ENCODE measurements at places on chromosomes 7 and 10.
A peak's percentile ranks its signal among the peaks of the same experiment; 100 is the strongest.

DNA sequence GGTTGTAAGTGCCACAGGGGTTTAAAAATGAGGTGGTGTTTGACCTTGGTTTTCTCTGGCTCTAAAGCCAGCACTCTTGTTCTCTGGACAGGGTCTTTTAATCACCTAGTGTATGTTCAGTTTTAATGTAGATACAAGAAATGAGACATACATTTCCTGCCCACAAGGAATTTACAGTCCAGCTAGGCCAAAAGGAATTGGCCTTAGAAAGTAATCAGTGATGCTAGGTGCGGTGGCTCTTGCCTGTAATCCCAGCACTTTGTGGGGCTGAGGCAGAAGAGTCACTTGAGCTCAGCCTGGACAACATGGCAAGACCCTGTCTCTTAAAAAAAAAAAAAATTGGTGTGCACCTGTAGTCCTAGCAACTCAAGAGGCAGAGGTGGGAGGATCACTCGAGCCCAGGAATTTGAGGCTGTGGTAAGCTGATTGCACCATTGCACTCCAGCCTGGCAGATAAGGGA is 100.2 kb downstream of the LRMDA start:
- no peak for DNase-seq

GRCh38 chr10:118944959-118945633 is 84.4 kb upstream of the NANOS1 start:
- DNase-seq: no peak

DNA sequence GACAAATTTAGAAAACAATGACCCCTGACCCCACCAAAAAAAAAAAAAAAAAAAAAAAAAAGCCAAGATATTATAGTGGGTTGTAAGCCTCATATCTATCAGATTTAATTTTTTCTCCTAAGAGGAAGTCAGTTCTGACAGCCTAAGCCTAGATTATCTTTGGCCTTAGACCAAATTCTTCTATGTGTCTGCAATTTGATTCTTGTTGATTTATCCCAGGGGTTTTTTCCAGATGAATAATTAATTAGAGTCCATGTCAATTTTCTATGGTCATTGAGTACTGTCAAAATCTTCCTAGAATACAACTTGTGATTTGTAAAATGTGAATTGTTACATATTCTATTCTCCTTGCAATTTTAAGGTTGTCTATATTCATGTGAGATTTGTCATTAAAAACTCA is 151.6 kb upstream of the CACNA2D1 start:
- no peak for DNase-seq

DNA sequence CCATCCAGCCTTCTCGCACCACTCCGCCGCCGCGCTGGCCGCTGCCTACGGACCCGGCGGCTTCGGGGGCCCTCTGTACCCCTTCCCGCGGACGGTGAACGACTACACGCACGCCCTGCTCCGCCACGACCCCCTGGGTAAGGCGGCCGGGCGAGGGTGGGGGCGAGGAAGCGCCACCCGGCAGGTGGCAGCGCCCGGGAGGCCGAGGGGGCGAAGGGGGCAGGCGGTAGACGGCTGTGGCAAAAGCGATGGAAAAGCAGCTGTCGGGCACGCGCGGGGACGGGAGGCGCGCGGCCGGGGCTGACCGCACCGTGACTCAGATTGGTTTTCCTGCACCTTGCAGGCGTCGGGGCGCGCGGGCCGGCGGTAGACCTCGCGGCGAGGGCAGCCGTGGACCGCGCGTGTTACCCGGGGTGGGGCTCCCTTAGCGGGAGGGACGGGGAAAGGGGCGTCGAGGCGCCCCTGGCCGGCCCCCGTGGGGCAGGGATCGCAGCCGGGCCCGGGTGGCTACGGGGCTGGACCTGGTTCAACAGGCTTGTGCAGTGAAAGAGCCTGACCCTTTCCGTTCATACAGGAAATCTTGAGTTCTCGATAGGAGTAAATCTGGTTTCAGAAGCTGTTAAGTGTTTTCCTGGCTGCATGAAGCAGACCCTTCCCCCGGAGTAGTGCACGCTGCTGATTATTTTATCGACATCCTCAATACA is 608 bp downstream of the HHEX start:
- DNase-seq: peak; percentile 45

DNA sequence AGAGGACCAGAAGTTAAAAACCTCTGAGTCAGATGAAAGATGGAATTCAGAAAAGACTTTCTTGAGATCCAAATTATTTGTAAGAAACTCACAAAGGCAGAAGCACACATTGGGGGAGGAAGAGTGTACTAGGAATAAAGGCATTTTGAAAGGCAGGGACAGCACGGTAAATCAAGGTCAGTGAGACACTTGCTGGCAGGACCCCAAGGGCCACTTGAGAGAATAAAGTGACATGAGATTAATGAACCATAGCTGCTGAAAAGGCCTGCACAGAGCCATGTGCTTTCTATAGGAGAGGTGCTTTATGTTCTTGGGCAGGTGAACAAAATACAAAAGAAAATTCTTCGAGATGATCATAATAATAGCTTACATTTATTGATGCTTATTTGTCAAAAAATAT is 929.9 kb upstream of the MBL2 start:
- DNase-seq: no peak

DNA sequence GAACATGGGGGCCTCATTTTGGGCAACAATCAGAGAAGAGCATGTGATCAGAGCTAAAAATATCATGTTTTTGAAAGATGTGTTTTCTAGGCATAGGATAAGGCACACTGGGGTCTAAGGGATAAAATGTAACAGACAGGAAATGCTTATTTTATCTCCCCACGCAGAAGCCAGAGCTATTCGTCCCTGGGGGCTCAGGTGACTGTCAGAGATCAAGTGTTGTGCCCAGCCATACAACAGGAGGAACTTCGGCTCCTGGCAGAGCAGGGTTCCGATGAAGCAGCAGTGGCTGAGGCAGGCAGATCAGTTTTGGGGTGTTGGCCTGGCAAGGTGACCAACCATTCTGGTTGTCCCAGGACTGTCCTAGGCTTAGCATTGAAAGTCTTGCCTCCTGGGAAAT is 15.2 kb downstream of the NPY start:
- DNase-seq: no peak

DNA sequence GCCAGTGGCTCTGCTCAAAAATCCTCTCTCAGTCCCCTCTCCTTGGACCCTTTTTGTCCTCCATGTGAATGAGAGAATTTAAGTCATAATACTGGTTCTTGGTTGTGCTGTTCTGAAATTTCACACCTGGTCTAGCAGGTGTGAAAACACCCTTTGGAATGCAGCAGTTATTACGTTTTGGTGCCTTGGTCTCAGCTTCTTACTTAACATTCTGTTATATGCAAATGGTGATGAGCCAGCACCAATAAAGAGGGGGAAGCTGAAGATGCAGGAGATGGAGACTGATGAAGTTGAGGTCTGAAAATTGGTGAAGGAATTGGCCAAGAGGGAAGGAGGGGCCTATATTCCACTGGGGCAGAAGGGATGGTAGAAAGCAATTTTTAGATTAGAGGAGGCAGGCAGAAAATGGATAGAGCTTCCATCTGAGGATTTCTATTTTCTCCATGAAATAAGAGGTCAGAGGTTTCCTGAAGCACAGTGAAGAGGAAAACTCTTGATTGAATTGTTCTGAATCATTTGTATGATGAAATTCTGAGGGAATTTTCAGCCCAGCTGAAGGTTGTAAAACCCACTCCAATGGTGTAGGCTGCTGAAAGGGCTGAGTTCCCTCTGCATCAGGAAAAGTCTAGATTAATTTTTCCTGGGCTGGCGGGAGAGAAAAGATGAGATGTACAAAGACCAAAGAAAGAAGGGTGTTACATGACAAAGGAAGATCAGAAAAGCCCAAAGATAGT is 94.0 kb upstream of the FAM180A start:
- no peak for DNase-seq

- no peak for DNase-seq
These were observed 750.7 kb downstream of the NRG3 start for GRCh38 chr10:82625512-82626189.

DNA sequence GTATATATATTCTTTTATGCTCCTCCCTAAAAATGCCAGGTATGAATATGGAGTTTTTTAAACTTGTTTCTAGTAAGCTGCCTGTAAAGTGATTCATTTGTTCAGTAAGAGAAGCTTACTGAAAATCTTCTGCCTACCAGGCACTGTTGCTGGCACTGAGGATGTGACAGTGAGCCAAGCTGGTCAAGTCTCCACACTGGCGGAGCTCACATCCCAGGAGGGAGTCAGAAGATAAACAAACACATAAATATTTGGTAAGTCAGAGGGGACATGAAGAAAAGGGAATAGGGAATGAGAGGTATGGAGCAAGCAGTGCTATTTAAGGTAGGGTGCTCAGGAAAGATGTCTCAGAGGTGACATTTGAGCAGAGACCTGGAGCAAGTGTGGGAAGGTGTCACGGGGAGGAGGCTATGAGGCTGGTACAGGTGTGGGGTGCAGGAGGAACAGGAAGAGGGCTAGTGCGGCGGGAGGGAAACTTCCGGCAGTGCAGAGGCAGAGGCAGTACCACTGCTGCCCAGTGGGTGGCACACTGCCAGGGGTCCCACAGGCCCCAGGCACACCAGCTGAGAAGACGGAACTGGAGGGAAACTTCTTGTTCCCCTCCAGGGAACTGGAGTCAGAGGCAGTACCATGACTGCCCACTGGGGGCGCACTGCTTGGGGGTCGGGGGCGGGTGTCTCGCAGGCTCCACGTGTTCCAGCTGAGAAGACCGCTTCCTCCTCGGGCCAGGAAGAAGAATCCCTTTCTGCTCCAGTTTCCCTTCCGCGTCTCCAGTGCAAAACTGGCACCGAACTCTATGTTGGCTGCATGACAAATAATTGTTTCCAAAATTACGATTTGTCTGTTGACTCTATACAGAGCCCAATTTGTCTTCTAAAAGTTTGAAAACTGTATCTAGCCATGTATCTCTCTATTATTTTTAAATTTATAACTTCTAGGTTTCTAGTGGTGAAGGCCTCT is 161.0 kb downstream of the TEX36 start:
- no peak for DNase-seq

GRCh38 chr10:72622271-72622670 is 3.6 kb downstream of the MICU1 start:
- DNase-seq: no peak

- no peak for DNase-seq
These were observed 22.1 kb upstream of the CAPZA2 start for GRCh38 chr7:116840256-116840655.

GRCh38 chr7:66321283-66321682 is 116.1 kb downstream of the TPST1 start:
- DNase-seq: no peak

GRCh38 chr7:16774294-16774693 is 20.7 kb downstream of the TSPAN13 start:
- DNase-seq: no peak

- no peak for DNase-seq
These were observed 33.0 kb downstream of the STAM start for GRCh38 chr10:17676919-17677318.

DNA sequence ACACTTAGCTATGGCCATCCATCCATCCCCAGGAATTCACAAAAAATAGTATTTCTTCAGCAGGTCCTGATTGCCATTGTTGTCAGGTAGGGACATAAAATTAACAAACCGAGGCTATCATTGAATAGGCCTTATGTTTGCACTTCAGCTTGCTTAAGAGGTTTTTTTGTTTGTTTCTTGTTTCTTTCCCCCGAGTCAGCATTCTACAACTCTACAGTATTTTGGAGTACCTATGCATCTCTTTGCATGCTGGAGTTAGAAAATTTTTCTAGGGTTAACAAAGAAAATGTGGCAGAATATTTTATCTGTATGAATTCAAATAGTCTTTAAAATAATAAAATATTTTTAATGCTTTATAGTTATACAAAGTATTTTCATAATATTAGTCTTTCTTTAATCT is 26.3 kb downstream of the CHRM2 start:
- no peak for DNase-seq

- DNase-seq: no peak
These were observed 13.4 kb downstream of the LEP start for GRCh38 chr7:128254470-128254869.

DNA sequence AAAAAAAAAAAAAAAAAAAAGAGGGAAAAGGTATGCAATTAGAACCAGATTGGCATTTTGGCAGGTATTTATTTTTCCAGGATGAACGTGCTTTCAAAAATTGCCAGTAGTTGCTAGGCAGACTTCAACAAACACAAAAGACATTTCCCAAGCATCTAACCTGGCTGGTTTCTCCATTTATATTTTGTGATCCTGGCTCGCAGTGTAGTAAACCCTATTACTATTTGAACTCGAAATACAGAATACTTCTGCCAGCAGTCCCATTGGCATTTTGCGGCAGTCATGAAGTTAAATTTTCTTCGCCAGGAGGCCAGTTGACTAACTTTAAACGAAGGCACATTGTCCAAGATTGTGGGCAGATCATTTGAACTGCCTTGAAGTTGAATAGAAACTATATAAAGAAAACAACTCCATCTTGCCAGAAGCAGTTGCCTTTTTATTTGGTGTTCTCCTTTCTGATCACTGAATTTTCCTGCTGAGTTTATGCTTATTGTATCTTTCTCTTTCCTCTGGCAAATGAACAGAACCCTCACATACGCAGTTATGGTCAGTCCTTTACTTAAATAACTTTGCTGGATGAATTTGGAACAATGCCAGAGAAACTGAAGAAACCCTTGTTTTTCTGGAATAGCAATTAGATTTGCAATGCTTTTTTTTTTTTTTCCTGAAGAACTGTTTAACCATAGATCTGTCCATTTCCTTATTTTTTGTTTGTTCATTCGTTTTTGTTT is 132.9 kb downstream of the BICC1 start:
- no peak for DNase-seq

DNA sequence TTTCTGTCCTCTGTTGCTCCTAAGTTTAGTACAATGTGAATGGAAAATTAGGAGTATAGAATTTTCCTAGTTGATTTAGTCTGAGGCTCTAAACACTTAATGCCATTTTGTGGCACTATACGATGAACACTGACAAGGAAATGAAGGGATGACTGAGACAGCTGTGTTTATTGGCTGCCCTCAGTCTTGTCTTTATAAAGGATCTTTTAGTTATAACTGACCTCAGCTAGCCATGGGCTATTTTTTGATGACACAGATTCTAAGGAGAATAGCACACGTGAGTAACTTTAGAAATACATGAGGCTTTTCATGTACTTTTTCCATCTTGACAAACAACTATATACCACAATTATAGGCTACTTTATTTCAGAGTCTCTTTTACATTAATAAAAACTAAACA is 113.7 kb downstream of the PRKG1 start:
- DNase-seq: no peak

GRCh38 chr10:6191569-6191968 is 11.2 kb upstream of the PFKFB3 start:
- DNase-seq: no peak

DNA sequence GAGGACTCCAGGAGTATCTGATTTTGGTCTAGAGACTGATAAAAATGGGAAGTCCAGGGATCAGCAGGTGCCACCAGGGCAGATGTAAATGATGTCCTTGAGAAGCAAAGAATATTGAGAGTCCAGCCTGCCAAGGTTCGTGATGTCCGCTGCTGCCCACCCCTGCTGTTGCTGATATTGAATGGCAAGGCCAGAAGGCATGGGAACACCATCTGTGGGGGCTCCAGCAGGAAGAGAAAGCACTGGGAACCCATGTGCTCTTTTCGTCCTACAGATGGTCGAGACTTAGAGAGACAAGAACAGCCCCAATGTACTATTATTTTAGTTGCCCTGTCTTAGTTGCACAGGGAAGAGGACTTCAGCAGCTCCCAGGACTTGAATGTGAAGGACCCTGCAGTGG is 363.9 kb downstream of the GALNT17 start:
- DNase-seq: no peak

GRCh38 chr10:50625649-50626132 is 1.9 kb upstream of the SGMS1 start:
- no peak for DNase-seq

GRCh38 chr7:142557971-142558582 is 191.2 kb upstream of the PRSS1 start:
- DNase-seq: no peak

All from T-helper 17 cell (primary cell).